ENCODE measurements at places on chromosomes 5 and 9.

GRCh38 chr5:144328980-144329379 is 158.3 kb downstream of the KCTD16 start:
- no peak for DNase-seq

DNA sequence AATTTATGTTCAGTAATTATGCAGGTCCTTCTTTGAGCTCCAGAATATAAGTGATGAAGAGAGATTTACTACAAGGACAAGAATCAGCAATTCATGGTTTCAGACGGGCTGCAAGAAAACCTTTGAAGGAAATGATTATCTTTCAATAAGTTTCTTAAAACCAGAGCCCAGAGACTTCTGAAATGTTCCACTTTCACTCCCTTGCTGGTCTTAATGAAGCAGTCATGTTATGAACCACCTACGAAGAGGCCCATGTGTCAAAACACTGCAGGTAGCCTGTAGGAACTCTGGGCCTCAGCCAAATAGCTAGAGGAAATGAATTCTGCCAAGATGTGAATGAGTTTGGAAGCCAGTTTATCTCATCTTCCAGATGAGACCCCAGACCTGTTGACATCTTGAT is 505.9 kb upstream of the MEF2C start:
- DNase-seq, result no peak

DNA sequence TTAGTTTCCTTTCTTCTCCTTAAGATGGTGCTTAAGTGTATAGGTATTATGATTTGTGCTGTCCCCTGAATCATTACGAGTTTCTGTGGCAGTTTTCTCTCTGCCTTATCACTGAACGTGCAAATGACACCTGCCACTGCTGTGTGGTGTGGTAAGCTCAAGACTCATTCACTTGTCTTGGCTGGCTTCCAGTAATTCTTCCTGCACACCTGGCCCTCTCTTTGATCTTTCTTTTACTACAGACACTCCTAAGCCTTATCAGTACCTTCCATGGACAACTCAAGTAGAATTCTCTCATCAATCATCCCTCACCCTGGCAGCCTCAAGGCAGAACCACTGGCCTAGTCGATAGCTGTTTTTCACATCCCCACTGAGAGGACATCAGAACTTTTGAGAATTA is 82.6 kb upstream of the ADAMTS19 start:
- DNase-seq, result no peak

- DNase-seq, result no peak
Measured at GRCh38 chr9:131622523-131622922, 77.2 kb downstream of the PRRT1B start.

GRCh38 chr9:96006296-96006879 is 130.9 kb downstream of the ERCC6L2 start:
- DNase-seq, result no peak

- DNase-seq, result no peak
Measured at GRCh38 chr5:148769941-148770340, 56.5 kb upstream of the ADRB2 start.

DNA sequence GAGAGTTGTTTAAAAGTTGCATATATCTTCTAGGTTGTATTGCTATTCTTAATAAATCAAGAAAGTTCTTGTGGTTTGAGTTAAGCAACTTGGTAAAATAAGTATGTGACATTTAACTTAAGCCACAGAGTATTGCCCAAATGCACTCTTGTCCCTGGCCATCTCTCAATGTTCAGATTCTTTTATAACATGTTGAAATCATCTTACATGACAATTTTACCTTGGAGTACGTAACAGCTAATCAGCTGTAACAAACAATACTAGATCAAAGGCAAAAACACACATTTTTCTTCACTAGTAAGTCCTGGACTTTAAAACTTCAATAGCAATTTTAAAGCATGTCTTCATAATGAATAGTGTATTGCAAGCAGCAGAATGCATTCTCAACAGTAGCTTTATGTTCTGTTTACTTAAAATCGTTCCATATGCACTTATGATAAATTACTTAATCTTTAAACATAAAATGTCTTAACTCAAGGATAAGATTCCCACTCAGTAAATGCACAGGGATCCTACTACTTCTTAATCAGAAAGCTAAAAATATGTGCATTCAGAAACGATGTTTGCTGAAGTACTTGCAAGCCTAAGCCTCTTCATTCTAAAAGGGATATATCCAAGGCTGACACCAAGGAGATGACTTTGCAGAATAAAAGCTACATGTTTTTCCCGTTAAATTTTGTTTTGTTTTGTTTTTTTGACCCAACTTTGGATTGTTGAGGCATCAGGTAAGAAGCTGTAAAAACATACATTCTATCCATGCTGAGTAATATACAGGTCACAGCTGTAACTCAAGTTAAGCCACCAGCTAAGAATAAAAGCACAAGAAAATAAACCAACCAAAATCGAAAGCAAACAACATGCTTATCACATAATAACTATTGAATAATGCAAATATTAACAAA is 86.1 kb upstream of the NFIB start:
- DNase-seq, result no peak

GRCh38 chr5:76941442-76941841 is 11.4 kb upstream of the CRHBP start:
- DNase-seq, result no peak

DNA sequence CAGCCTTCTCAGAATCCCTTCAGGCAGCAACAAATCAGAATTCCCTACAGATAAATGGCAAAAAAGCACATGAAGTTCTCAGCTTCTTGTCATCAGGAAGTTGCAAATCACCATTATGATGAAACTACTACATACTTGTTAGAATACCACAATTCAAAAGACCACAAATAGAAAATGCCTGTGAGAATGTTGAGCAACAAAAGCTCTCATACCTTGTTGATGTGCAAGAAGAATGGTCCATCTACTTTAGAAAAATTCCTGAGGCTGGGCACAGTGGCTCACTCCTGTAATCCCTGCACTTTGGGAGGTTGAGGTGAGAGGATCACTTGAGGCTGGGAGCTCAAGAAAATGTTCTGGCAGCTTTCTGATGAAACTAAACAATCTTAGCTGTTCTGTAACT is 278.1 kb downstream of the ICE1 start:
- DNase-seq, result no peak

DNA sequence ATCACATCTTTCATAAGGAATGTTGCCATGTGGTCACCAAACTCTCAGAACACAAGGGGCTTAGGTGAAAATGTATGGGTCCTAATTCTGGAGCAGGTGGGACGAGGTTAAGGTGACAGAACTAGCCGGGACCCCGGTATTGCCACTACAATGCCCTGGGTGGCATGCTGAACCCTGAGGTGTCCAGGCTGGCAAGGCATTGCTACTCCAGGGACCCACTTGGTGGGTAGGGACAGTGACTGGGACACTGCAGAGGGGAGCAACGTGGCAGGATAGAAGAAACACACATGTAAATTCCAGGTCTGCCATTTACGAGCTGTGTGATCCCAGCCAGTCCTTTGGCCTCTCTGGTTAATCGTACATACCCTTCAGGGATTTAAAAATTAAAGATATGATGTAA is 206.9 kb upstream of the MVB12B start:
- no peak for DNase-seq

DNA sequence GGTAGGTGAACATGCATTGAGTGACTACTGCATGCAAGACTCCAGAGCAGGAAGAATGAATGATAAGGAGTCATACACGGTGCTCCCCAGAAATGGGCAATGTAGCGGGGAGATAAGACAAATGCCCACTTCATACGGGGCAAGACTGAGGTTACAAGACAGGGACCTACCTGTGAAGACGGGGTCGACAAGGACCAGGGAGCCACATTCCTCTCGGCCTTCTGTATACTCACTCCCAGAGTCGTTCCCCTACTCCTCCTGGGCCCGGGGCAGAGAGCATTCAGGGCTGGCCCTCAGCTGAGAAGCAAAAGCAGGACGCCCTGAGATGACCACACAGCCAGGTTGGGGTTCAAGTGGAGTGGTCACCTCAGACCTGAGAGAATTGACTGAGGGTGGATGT is 26.7 kb downstream of the PITX1 start:
- DNase-seq, result no peak

DNA sequence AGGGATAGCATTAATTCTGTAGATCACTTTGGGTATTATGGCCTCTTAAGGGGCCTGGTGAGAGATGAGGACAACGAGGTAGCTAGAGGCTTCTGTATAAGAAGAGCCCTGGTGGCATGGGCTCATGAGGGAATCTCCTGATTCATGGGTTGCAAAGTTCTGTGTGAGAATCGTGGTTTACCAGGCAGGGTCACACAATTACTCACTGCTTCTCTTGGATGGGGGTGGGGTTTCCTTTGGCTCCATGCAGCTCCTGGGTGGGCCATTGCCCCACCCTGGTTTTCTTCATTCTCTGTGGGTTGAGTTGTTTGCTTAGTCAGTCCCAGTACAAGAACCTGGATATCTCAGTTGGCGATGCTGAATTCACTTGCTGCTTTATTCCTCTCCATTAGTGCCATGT is 30.9 kb upstream of the TNFSF15 start:
- peak; percentile 23 for DNase-seq

DNA sequence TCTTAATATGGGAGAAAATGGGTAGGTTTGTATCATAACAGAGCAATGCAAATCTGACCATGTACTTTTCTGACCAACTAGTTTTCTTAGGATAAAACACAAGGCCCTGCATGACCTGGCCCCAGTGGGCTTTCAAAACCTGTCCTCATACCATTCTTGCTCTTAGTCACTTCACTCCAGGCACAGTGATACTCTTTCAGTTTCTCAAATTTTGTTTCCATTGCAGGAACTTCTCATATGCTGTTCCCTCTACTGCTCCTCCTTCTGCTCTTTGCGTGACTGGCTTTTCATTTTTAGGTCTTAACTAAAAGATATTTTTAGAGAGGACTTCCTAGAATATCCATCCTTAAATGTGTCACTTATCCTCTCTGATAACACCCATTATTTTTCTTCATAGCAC is 112.4 kb downstream of the INIP start:
- no peak for DNase-seq

DNA sequence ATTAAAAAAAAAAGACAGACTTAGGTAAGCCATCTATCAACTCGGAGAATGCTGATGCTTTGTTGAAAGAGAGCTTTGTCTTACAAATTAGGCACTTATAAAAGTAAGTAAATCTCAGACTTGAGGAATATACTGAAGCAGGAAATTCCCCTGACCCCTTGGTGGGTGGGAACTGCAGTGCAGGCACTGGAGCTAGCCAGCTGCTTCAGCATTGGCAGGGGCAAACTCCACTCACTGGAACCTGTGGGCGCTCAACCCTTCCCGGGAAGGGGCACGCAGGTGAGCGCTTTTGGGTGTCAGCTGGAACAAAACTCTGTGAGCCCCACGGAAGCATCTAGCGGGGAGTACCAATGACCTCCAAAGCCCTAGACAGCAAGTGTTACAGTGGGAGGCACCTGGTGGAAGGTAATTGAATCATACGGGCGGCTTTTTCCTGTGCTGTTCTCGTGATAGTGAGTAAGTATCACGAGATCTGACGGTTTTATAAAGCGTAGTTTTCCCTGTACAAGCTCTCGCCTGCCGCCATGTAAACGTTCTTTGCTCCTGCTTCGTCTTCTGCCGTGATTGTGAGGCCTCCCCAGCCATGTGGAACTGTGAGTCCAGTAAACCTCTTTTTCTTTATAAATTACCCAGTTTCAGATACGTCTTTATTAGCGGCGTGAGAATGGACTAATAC is 628.0 kb upstream of the CDH18 start:
- DNase-seq, result no peak

DNA sequence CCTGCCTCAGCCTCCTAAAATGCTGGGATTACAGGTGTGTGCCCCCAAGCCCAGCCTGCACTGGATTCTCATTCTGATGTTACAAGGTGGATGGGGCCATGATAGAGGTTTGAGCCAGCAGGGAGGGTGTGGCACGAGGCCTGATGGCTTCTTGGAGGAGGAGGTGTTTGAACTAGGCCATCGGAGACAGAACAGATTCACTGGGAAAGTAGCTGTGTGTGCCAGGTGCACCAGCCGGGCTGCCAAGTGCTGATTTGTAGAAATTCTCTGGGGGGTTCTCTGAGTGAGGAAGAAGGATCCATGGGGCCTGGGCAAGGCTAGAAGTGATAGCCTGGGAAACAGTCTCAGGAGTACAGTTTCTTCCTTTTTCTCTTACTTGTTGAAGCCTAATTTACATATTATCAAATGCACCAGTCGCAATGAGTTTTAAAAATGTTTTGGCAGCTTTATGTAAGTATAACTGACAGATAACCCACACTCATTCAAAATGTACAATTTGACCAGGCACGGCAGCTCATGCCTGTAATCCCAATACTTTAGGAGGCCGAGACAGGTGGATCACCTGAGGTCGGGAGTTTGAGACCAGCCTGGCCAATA is 31.1 kb upstream of the STXBP1 start:
- no peak for DNase-seq

DNA sequence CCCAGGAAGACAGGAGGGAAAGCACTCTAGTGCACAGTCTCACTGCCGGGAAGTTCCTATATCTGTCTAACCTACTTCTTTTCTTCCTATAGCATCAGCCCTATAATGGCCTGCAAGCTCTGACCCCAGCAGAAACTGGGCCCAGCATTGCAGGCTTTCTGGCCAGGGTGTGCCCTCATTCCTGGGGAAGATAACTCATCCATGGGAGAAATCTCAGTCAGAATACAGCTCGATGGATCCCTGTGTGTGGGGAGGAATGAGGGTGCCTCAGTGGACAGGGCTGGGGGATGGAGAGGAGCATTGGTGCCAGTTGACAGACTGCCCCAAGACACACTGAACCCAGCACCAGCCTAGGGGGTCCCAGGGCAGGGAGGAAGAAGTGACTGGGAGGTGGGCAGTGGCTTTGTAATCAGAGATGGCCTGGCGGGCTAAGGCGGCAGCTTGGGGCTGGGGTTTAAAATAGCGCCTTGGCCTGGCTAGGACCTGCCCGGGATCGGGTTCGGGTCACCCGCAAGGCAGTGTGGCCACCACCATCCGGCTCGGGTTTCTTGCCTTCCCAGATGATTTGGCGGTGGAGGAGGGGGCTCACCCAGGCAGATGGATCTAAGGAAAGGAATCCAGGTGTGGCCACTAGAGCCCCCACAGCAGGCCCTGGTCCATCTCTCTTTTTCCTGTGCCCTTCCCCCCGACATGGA is 7.6 kb upstream of the CXXC5 start:
- no peak for DNase-seq

- no peak for DNase-seq
Measured at GRCh38 chr5:77231471-77232138, 21.1 kb downstream of the PDE8B start.

DNA sequence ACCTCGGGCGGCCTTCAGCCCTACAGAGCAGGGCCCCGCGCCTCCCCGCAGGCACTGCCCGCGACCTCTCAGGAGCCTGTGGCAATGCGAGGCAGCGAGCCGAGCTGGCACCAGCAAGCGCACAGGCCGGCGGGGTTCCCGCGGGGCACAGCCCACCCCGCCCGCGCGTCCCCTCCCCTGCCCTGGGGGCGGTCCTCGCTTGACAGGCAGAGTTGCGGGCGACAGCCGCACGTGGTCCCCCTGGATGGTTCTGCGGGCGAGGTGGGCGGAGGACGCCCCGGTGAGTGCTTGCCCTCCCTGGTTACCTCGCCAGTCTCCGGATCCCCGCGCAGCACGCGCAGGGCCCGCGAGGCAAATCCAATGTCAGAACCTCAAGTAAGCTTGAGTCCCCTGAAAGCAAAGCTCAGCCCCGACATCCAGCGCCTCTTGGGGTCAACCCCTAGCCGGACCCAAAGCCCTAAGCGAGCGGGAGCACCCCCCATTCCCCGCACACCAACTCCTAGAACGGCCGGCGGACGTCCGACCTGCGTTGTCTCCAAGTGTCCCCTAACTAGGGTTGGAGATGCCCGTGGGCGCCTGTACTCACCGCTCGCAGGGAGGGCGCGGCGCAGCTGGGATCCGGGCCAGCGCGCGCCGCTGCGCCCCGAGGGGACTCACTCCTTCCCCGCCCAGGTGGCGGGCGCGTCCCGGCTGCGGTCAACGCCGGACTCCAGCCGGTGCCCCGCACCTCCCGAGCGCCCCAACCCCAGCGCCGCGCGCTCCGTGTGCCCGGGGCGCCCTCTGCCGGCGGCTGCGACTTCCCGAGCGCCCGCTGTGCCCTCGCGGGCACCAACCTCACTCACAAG is at the start of gene DRD1:
Gene DRD1, minus strand, starts transcription at position 123 of the 845 bp plus-strand sequence. CDS start 1,083 bp downstream, outside the sequence.
- peak; percentile 61 for DNase-seq
